ENCODE measurements at places on chromosomes 7 and 10. TPM values are rescaled to one million over a fixed set of nuclear protein-coding genes. Genes with fewer than 3 reads are reported as not detected.

GRCh38 chr10:93915598-93915997 is 21.8 kb downstream of the SLC35G1 start:
- ATAC-seq, result peak; percentile 45

DNA sequence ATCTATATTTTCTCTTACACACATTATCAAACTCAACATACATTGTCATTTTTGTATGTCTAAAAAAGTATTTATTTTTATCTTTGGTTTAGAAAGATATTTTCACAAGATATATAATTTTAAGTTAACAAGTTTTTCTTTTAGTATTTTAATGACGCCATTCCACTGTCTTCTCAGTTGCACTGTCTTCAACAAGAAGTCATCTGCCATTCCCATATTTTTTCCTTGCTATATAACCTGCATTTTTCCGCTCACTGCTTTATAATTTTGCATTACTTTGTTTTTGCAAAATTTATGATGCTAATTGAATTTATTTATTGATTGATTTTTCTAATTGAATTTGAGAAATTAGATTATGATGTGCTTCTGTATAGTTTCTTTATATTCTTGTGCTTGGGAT is 357.8 kb upstream of the RNF32 start:
- ATAC-seq, result no peak

DNA sequence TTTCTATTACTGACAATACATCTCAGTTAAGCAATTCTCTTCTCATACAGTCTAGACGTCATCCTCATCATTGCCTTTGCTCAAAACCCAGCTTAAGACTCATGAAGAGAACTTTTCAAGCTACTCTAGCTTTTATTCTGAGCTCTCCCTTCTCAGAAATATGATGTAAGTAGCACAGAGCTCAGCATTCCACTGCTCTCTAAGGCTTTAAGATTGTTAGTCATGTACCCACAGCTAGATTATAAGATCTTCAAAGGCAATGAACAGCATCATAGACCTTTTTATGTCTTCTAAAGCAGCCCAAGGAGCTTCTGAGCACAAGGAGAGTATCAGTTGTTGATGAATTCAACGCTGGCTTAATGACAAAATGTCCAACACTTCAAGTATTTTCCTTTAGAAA is 119.3 kb downstream of the NRP1 start:
- ATAC-seq, result no peak

Gene CYP3A7
- total RNA-seq, result 1.1 TPM

DNA sequence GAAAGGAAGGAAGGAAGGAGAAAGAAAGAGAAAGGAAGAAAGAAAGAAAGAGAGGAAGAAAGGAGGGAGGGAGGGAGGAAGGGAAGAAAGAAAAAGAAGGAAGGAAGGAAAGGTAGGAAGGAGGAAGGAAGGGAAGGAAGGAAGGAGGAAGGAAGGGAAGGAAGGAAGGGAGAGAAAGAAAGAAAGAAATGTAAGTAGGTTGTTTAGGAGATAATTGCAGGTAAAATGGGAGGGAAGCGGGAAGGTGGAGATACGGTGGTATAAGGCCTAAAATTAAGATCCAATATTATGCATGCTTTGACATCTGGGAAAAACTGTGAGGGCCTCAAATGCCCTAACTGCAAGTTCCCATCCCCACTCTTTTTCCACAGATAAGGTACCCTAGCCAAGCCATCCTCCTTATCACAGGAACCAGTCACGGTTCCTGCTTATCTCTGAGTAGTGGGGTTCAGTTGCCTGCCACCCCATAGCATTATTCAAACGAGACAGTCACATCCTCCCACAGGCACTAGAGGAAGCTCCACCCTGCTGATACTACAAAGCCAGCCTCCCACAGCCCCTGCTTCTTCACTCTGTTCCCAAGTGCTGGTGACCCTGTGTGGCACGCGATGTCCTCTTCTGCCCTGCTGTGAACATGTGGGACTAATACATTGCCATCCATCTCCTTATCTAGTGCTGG is 28.7 kb downstream of the ST8SIA6 start:
- ATAC-seq, result no peak

Gene IFIT1B
- total RNA-seq, result 0.43 TPM

DNA sequence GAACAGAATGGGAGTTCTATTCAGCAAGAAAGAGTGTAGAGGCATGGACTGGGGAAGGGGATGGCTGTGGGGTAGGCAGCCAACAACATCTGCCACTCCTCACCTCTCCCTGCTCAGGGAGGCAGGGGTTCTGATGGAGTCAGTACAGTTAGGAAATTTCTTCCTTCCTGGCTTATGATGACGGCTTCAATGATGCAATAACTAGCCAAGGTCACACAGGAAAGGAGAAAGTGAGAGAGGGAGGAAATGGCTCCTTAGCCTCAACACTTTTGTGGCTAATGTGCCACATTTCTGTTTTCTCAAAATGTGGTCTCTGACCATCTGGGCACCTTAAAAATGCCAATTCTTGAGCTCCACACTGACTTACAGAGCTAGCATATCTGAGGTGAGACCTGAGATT is 79.3 kb upstream of the PDZD8 start:
- ATAC-seq, result no peak

Gene CYP2C19
- total RNA-seq, result 0.38 TPM

GRCh38 chr10:108374991-108375390 is 1210.5 kb upstream of the SORCS1 start:
- ATAC-seq, result no peak

DNA sequence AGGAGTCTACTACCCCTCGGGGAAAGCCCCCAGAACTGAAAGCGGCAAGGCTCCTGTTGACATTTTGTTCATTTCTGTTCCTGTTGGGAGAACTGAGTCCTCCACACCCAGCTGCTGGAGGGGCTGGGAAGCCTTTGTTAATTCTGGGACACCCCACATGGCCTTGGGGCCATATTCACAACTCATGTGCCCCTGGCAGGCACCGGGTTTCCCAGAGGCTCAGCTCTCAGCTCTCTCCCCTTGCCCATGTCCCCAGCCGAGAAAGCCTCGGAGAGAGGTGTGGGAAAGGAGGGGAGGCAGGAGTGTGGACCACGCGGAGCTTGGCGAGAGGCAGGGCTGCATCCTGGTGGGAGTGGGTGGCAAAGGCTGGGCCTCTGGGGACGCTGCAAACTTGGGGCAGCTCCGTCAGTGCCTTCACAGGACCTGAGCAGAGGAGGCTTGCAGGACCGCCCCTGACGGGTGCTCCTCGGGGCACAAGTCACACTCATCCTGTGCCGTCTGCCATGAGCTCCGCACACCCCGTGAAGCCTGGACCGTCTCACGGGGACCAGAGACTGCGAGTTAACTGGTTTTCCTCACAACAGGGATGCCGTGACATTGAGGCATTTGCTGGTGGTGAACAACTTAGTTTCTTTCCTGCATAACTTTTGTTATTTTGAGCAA is 140.9 kb downstream of the DNAJB6 start:
- ATAC-seq, result no peak

Measured in motor neuron (in vitro differentiated cells).